Esophagus squamous epithelium (tissue), 5 donors: ENCODE measurements at places on chromosomes 7 and 10.

- no peak for DNase-seq
These were observed 1.5 kb upstream of the SAP25 start for GRCh38 chr7:100575206-100575631.

DNA sequence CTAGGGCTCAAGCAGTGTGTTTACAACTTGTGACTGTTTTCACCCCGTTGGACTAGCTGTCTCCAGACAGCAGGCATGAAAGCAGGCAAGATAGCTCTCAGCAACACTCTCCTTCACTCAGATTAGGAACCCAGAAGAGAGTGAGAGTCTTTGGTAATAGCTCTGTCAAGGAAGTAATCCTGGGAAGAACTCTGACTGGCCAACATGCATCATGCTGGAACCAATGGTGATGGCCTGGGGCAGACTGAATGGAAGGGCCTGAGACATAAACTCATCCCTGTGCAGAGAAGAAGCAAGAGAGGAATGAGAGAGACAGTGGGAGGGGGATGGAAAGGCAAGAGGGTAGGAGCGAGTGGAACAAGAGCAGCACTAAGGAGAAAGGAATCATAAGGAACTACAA is 48.9 kb downstream of the AKR1D1 start:
- DNase-seq = no peak

GRCh38 chr10:4033341-4033896 is 248.4 kb upstream of the KLF6 start:
- no peak for DNase-seq

- DNase-seq = no peak
These were observed 108.3 kb downstream of the SUGCT start for GRCh38 chr7:40243076-40243475.

GRCh38 chr7:36966636-36967035 is 242.3 kb upstream of the AOAH start:
- DNase-seq = no peak

DNA sequence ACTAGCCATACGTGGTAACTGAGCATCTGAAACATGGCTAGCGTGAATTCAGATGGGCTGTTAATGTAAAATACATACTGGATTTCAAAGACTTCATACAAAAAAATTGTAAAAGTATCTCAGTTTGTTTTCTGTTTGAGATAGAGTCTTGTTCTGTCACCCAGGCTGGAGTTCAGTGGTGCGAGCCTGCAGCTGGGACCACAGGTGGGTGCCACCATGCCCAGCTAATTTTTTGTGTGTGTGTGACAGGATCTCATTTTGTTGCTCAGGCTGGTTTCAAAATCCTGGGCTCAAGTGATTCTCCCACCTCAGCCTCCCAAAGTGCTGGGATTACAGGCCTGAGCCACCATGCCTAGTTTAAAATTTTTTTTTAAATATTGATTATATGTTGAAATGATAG is 4.5 kb downstream of the TMEM243 start:
- DNase-seq = no peak

GRCh38 chr10:6478722-6479121 is 101.4 kb downstream of the PRKCQ start:
- DNase-seq = no peak

DNA sequence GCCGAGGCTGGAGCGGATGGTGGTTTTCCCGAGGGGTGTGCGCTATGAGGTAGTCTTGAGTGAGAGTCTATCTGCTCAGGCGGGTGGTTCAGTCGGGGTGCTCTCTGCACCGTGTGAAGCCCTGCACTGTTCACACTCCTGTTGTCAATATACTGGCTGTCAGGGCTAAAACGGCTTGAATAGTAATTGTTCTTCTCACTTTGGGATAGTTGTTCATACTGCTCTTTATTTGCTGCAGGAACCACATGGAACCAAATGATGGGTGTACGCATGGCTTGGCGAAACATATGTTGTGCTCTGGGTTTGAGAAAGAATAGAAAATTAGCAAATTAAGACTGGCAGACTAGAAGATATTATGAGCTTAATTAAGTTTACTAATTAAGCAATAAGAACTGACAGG is 432.5 kb downstream of the PARD3 start:
- DNase-seq = no peak

DNA sequence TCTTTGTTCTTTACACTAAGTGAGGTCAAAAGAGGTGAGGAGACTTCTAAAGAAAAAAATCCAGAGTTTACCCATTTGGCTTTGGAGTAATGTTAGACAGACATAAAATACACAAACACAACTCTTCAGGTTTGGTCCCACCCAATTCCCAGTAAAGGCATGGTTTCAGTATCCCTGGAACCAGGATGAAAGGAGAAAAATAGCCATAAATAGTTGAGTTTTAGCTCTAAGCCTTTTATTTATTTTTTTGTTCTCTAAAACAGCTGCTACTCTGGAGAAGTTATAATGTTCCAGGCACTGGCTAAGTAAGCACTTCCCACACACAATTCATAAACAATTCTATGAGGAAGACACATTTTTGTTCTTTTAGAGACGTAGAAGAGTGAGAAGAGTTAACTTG is 4.0 kb downstream of the ABCB1 start:
- no peak for DNase-seq

- no peak for DNase-seq
These were observed 266.3 kb upstream of the ZMIZ1 start for GRCh38 chr10:78802431-78802830.

GRCh38 chr7:158613481-158613880 is 25.9 kb upstream of the PTPRN2 start:
- no peak for DNase-seq

- DNase-seq = no peak
These were observed 91.2 kb upstream of the WNT16 start for GRCh38 chr7:121237601-121238000.

DNA sequence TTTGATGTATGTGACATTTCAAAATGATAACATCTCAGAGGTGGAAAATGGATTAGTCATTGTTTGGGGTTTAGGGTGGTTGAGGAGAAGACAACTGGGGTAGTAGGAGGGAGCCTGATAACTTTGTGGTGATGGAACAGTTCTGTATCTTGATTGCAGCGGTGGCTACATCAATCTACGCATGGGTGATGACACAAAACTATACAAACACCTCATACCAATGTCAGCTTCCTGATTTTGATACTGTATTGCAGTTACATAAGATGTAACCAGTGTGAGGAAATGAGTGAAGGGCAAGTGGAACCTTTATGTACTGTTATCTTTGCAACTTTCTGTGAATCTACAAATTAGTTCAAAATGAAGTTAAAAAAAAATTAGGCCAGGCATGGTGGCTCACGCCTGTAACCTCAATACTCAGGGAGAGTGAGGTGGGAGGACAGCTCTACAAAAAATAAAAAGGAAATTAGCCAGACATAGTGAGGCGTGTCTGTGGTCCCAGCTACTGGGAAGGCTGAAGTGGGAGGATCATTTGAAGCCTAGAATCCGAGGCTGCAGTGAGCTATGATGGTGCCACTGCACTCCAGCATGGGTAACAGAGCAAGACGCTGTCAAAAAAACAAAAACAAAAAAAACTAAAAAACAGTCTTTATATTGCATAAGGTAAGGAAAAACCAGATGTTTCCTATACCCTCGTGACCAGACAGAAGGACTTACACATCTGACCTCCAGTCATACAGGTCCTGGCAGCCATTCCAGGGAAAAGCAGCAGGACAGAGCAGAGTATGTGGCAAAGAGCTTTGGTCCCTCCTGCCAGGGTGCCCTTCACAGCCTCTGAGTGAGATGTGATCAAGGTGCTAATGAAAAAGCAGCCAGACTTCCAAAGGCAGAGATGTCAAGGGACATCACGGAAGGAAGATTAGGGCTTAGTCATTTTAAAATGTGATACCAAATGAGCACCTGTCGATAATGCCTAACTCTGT is 50.8 kb downstream of the CYTH3 start:
- no peak for DNase-seq

DNA sequence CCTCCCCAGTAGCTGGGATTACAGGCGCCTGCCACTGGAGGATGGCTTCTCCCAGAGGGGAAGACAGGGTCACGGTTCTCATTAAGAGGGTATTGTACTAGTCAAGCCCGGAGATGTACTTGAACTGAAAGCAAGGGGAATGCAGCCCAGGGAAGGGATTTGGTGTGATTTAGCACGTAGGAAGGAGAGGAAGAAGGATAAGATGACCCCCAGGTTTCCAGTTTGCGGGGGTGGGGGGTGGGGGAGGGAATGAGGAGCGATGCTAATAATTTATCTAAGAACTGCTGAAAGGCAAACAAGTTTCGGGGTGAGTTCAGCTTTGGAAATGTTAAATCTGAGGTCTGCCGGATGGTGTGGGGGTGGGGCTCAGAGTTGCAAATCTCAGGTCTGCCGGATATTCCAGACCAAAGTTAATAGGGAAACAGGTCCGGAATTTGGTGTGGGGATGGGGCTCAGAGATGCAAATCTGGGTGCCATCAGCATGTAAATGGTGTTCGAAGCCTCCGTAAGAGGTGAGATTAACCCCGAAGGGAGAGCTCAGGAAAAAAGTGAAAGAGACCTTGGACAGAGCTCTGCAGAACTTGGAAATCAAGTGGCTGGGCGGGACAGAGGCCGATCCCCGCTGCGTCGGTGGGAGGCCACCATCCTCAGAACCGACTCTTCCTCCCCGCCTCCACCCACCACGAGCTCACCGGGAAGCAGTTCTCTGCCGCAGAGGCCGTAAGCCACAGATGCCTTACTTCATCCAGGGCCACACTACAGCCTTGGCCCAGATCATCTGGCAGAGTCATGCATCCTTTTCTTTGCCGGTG is 1.6 kb upstream of the SEPHS1 start:
- DNase-seq = no peak

- no peak for DNase-seq
These were observed 506.7 kb downstream of the GRID1 start for GRCh38 chr10:85859859-85860258.

DNA sequence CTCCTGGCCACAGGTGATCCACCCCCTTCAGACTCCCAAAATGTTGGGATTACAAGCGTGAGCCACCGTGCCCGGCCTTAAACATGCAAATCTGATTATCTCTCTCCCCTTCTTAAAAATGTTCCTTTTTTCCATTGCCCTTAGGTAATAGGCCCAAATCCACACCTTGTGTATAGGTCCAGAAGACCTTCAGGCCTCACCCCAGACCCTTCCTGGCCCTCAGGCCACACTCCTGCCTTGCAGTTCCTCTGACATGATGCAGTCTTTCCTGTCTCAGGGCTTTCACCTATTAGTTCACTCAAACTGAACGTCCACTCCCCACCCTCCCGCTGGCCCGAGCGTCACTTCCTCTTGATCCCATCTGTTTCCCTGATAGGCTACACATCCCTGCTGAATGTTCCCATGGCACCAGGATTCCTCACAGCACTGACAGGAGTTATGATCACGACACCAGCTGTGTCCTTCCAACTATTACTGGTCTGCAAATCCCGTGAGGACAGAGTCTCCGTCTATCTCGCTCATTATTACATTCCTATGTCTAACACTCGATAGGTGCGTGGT is 46.4 kb downstream of the DENND2A start:
- DNase-seq = no peak
